ENCODE measurements at places on chromosomes 12 and 14. TPM values are rescaled to one million over a fixed set of nuclear protein-coding genes. Genes with fewer than 3 reads are reported as not detected.

TMEM52B gene
- not detected for total RNA-seq

ZFHX2 gene
- total RNA-seq, result 0.35 TPM

TPCN1 gene
- 26.2 TPM for total RNA-seq

RAN gene
- 287 TPM for total RNA-seq

SYCP3 gene
- total RNA-seq, result 0.14 TPM

- H3K36me3 ChIP-seq, result peaks cover 2% of the 10 kb centered on the region
- H3K27me3 ChIP-seq, result no peaks in the 10 kb centered on the region
- no peaks in the 10 kb centered on the region for H3K4me1 ChIP-seq
- H3K27ac ChIP-seq, result no peak overlapping the region
These were observed 51.3 kb downstream of the SH2B3 start for GRCh38 chr12:111457071-111457470.

GRCh38 chr14:50871914-50872732 lies at the start of gene ABHD12B:
TSS of gene ABHD12B (plus strand) at chr14:50872053. CDS start at chr14:50872175, 122 bp downstream.
- no peak within 1 kb of the TSS for H3K27ac ChIP-seq
- peaks cover 6% of the 10 kb centered on the region for H3K4me1 ChIP-seq
- H3K4me3 ChIP-seq, result no peak within 1 kb of the TSS
- H3K36me3 ChIP-seq, result no peaks in the 10 kb centered on the region

Measured in uterus (tissue), 4 donors.